Neural crest cell (in vitro differentiated cells): ENCODE measurements at places on chromosomes 5 and 9. TPM values are rescaled to one million over a fixed set of nuclear protein-coding genes. Genes with fewer than 3 reads are reported as not detected.

- peak; percentile 90 for DNase-seq
These were observed 226.3 kb downstream of the SMARCA2 start for GRCh38 chr9:2241461-2241835.

GRCh38 chr5:151905557-151905961 lies 19.1 kb downstream of the GLRA1 start:
- DNase-seq = no peak

The LRRC70 gene
- total RNA-seq = 0.19 and 0.34 TPM in 2 replicates

GRCh38 chr5:177359451-177359851 lies 1.7 kb downstream of the RGS14 start:
- no peak for DNase-seq

The BTNL8 gene
- total RNA-seq = not detected in 2 replicates

- no peak for DNase-seq
These were observed 92.1 kb upstream of the MAP1B start for GRCh38 chr5:72015103-72015548.

GRCh38 chr9:136695955-136696354 lies 8.7 kb upstream of the AGPAT2 start:
- no peak for DNase-seq

The ZBED3 gene
- total RNA-seq = 12.1 and 12.2 TPM in 2 replicates

DNA sequence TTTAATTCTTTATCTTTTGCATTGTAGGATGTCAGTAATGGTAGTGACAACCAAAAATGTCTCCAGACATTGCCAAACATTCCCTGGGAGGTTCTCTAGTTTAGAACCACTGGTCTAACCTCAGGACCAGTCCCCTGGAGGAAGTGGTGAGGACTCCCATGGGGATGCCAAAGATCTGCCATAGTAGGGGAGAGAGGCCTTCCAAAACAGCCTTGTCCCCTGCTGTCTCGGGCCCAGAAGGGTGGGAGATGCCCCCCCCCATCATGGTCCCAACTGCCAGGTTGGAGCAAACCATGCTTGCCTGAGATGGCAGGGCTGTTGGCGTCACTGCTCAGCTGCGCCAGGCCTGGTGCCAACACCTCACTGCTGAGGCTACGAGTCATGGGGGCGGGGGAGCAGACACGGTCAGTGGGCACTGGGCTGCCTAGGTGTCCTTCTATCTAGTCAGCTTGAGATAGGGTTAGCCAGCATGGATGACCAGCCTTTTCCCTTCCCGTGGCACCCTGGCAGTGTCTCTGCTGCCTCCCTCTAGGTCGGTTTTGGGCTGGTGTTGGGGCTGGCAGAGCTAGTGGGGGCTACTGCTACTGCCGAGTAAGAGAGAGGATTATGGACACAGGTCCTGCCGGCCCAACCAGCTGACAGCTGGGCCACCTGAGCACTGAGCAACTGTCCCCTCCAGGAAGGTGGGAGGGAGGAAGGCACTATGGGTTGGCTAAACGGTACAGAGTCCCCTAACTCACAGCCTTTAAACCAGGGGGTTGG lies 8.3 kb upstream of the CXXC5 start:
- no peak for DNase-seq

The PCDHA5 gene
- total RNA-seq = 1.3 and 1.4 TPM in 2 replicates

DNA sequence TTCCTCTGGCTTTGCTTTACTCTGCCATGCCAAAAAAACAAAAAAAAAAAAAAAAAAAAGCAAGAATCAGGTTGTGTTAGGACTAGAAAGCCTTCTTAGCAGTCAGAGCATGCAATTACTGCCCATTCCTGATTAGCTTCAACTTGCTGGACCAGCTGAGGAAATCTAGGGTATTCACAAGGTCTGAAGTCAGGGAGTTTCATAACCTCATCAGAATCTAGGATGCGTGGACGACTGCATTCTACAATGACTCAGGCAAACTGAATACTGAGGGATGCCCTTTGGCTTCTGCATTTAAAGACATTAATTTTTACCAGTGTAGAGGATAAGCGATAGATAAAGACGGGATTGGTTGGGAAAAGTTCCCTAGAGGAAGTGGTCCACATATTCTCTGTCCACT lies 39.2 kb upstream of the SHOC1 start:
- DNase-seq = no peak

GRCh38 chr9:131926360-131926922 lies 153.2 kb downstream of the MED27 start:
- no peak for DNase-seq

The PCDH12 gene
- total RNA-seq = 0.25 and 0.61 TPM in 2 replicates

- DNase-seq = no peak
These were observed 19.5 kb downstream of the MORN5 start for GRCh38 chr9:122179054-122179689.

The ZNF300 gene
- 12.1 and 12.4 TPM in 2 replicates for total RNA-seq

GRCh38 chr9:114396558-114397218 lies 8.9 kb upstream of the AKNA start:
- DNase-seq = no peak

DNA sequence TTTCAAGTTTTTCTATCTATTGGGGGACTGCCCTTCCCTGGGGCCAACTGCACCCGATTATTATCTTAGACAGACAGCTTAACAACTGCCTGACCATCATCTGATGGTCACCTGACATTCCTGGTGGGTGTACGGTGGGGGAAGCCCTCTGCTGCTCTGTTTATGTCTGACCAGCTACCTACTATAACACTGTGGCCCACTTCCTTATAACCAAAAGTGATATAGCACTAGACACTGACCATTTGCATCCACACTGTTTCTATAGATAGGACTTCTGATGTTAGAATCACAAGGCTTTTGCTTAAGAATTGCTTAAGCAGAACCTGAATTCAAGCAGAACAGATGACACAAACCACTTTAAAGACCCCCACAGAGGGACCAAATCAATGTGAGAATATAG lies 110.5 kb upstream of the RAI14 start:
- DNase-seq = no peak

- DNase-seq = no peak
These were observed 645.0 kb upstream of the KLF4 start for GRCh38 chr9:108134486-108135128.

DNA sequence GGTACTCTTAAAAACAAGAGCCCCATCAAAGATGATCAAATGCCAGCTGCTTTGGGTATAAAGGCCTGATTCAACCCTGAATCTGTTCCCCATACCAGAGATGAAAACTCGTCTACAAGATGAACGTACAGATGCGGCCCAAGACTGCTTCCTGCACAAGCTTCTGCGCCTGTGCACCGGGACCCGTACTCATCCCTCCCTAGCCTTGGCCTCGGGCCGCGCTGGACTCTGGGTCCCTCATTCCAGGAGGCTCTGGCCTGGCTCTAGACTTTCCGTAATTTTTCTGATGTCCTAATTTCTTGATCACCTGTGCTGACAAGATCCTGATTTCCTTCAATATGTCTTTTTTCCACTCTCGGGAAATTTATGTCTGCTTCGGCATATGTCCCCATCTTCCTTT lies 612.3 kb downstream of the BNC2 start:
- DNase-seq = no peak

DNA sequence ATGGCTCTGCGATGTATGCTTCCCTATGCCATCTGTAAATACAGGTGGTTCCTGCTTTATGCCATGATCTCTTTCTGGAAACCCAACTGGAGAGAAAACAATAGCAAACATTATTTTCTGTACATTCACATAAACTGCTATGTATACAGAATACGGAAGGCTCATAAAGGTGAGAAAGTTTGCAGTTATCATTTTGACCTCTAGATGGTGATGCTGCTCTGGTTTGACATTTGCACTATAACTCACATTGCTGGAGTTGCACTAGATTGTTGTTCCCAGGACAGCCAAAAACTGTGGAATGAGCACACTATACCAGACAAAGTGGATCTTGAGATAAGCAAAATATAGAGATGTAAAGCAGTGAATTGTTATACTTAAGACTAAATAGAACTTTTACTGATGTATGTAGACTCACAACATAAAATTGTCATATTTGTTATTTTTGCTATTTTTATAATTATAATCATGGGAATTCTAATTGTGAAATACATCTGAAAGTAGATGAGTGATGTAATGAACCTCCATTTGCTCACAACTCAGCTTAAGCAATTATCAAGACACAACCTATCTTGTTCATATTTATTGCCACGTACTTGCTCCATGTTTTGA lies 246.5 kb downstream of the PTPRD start:
- DNase-seq = peak; percentile 12

DNA sequence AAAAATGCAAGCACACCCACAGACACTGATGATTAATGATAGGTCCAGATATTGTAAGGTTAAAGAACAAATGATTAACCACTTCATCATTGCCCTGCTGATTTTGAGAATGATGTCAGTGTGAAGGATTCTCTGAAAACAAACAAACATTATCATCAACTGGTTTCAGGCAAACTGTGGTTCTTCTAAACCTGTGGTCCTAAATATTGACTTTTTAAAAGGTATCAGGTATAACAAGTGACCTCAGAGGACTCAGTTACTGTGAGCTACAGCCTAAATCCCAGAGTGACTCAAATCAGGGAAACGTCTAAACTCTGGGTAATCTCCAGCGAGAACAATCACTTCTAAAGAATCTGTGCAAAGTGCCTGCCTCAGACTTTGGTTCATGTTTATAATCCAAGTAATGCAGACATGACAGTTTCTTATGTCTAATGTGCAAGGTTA lies 172.3 kb upstream of the CDH6 start:
- no peak for DNase-seq

DNA sequence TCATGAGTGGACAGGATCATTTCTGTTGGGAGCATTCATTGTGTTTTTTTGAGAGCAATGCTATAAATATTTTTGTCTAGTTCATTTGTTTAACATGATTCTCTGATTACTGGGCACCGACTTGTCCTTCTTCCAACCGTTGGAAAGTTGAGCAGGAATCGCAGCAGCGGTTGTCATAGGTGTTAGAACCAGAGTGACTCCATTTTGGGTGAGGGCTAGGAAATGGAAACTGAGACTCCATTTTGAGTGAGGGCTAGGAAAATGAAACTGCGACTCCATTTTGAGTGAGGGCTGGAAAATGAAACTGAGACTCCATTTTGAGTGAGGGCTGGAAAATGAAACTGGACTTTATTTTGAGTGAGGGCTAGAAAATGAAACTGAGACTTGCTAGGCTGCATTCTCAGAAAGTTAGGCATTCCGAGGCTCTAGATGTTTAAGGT lies 100.6 kb downstream of the ICE1 start:
- no peak for DNase-seq

GRCh38 chr5:174222891-174223290 lies 177.4 kb downstream of the NSG2 start:
- DNase-seq = no peak
